D341Med (cell line): ENCODE measurements at places on chromosomes 3 and 15.
A peak's percentile ranks its signal among the peaks of the same experiment; 100 is the strongest.

DNA sequence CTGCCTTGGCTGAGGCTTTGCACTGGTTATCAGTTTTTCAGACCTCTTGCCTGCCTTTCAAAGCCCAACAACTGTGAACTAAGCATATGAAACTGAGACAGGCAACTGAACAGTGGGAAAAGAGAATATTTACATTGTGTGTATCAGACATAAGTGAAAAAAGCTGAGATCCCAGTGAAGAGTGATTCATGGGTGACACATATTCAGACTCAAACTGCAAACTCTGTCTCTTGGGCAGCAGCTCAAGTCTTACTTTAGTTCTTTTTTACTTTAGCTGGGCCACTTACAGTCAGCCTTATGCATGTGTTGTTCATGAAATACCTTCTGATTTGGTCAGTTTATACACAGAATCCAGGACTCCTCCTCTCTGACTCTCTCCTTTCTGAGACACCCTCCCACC, 19.2 kb downstream of the SUCLG2 start:
- DNase-seq: no peak

DNA sequence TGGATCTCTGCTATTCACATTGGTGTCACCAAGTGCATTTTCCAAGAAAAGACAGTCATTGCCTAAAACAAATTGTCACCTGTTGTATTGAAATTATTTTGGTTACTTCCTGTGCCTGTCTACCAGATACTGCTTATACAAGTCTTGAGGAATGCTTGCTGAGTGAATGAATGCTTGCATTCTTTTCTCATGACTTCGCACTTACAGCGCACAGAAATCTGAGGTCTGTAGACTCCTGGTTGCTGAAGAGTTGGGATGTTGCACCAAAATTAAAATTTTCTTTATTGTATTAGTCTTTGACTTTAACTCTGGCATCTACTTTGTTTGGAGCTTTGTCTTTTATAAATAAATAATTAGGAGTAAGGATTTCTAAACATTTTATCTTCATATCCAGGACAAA, 28.4 kb downstream of the SH3GL3 start:
- DNase-seq: no peak

- no peak for DNase-seq
Measured at GRCh38 chr3:24012589-24013269, 67.6 kb downstream of the NR1D2 start.

DNA sequence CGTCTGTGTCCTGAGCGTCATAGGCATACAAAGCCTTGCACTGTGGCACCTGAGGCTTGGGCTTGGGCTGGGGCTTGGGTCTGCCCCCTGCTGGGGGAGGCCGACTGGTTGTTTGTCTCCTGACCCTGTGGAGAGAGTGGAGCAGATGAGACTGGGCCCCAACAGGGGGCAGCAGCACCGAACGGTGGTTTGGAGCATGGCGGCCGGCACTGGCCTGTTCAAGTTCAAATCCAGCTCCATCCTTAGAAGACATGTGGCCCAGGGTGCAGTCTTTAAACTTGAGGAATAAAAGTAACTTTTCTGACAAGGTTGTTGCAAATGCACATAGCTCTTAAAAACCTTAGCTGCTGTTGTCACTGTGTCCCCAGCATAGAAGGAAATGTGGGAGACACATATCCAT, 33.3 kb downstream of the CCNB2 start:
- peak; percentile 79 for DNase-seq

DNA sequence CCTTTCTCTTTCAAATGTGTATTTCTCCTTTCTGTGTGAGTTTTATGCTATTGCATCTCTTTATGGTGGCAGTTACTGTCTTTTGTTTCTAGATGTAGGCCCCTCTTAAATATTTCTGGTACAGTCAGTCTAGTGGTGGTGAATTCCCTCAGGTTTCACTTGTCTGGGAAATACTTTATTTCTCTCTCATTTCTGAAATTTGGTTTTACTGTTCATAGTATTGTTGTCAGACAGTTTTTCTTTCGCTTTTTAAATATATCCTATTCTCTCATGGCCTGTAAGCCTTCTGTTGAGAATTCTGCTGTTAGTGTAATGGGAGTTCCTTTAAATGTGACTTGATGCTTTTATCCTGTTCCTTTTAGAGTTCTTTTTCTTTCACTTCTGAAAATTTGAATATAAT, 874.0 kb downstream of the PLOD2 start:
- no peak for DNase-seq

DNA sequence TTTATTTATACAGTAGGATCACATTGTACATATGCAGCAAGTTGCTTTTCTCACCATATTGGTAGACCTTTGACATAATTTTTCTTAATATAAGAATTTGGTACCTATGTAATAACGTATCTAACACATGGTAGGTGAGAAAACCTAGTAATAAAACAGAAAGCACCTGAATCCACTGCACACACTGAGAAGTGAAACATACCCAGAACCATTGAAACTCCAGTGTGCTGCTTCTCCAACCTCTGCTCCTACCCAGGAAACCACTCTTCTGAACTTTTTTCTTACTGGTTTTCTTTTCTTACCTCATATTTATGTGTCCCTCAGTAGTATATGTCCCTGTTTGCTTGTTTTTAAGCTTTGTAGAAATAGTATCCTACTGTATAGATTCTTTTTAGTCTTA, 293.0 kb downstream of the UBE2E2 start:
- no peak for DNase-seq

GRCh38 chr3:127786353-127787070, 35.8 kb downstream of the MGLL start:
- DNase-seq: peak; percentile 74

DNA sequence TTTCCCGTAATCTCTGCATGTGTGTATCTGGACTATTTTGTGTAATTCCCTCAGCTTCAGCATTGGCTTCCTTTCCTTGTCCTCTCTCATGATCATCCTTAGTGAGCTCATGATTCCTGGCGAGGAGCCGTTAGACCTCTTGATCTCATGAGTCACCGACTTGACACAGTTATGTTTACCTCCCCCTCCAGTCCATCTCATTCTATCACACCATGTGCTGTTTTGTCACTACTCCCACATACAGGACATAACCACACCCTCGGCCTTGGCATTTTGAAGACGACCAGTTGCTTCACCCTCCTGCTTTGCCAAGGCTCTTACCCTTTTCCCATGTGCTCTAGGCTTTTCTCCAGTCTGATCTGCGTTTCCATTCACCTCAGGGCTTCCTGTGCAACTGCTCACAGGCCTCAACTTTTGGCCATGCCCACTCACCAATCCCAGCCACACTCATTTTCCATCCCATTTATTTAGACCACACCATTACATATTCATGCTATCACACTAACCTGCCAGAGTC, 41.5 kb downstream of the CP start:
- DNase-seq: no peak

DNA sequence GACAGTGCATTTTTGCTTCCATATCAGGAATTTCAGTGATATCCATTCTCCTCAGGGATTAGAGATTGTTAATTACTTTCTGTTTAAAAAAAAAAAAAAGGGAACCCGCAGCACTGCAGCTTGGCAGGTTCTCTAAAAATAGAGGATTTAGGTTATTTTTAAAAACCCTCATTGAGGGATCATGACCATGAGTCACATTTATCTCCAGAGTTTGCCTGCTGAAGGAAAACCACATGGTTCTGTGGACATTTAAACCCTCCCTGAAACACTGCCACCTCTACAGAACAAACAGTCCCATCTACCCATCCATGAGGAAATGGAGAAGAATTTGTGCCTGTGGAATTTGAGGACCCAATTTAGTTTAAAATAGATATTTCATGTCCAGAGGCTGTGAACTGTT, 66.2 kb upstream of the UBE2E1 start:
- no peak for DNase-seq

GRCh38 chr3:3648988-3649679, 150.1 kb upstream of the LRRN1 start:
- no peak for DNase-seq

GRCh38 chr3:65048151-65048550, 360.4 kb upstream of the ADAMTS9 start:
- DNase-seq: no peak

DNA sequence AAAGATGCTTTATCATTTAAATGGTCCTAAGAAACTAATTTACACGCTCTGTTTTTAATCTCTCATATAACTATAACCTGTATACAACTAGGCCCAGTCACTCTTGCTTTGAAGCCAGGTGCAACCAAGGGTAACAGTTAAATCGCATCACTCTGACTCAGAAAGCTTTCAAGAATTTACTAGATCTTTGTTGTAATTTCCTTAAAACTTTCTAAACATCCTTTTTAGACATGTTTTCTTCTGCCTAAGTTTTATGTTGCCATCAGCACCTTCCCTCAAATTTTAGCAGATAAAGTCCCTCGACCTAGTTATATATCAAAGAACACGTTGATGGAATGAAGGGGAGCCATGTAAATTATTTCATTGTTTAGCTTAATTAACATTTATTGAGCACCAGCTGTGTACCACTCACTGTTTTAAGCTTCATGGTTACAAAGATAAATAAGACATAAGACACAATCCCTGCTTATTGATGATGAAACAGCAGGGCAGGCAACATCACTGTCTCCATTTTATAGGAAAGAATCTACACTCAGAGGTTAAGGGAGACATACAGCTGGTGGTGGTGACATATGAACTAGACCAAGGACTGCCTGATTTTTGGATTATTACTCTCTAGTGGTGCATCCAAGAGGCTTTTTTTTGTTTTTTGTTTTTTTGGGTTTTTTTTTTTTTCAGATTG, 101.0 kb downstream of the CD200R1L start:
- DNase-seq: no peak

DNA sequence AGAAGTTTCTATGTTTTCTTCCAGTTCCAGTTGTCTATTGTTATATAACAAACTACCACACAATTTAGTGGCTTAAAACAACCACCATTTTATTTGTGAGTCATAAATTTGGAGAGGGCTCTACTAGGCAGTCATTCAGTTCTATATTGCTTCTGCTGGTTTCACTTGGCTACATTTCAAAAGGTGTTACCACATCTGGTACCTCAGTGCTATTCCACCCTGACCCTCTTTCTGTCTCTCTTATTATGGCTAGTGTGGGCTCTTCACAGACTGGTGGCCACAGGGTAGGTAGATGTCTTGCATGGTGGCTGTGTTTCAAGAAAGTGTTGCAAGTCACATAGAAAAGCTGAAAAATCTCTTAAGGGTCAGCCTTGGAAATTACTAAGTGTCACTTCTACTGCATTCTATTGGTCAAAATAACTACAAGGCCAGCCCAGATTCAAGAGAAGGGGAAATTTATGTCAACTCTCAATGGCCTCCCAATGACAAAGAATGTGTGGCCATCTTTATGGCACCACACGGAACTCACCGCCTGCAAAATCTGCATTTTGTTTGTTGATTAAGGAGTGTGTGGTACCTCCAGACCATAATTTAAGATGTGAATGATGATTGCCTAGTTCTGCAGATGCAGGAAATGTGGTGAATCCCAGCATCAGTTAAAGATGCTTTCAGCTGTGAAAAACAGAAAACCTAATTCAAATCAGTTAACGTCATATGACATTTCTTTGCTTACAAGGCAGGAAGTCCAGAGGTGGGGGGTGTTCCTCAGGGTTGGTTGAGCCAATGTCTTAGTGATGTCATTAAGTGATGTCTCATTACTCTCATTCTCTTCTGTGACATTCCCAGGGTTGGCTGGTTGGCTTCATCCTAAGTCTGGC, 105.8 kb upstream of the RASGRP1 start:
- no peak for DNase-seq

- DNase-seq: no peak
Measured at GRCh38 chr3:37902674-37903073, 41.0 kb downstream of the CTDSPL start.

- DNase-seq: no peak
Measured at GRCh38 chr15:85530079-85530478, 149.7 kb downstream of the AKAP13 start.

DNA sequence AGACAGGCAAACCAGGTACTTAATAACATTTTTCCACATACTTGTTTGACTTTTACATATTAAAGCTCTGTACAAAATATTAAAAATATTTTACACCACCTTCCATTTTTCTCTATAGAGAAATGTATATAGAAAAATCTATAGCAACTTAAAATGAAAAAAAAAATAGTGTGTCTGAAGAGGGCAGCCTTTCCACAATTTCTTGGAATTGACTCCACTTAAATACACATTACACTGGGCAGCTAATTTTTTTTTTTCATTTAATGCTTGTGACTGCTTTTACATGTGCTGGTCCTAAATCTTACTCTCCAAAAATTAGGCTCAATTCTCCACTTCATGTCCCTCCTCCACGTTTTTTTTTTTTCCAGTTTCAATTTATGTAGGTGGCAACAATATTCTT, 427.0 kb upstream of the RBMS3 start:
- no peak for DNase-seq

GRCh38 chr15:84982301-84982920, 755 bp downstream of the PDE8A start:
- no peak for DNase-seq

DNA sequence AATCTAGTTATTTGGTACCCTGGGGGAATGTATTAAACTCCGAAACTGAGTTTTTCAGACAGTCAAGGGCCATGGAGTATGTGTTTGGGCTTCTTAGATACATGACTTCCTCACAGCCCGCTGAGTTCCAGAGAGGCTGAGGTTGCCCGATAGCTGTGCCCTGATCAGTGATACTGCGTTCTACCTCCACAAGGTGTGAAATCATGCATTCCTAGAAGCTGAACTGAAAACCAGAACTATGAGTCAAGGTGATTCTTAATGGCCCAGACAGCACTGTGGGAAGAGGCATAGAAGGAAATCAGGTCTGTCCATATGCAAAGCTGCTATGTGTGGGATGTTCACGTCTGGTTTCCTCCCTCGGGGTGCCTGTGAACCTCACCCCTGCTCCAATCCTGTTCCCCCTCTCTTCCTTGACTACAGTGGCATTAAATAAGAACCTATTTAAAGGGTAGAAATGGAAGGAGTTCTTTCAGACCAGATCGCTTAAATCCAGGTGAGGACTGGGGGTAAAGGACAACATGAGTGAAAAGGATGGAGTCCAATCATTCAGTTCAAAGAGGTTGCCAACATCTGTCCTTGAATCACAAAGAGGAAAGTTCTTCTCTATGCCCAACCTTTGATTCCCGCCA, 74.3 kb downstream of the MYO1E start:
- DNase-seq: no peak
